NCI-H510A treated with DMSO at 0.1 percent for 48 hours (cell line): ENCODE measurements at places on chromosomes 11 and 22.
A peak's percentile ranks its signal among the peaks of the same experiment; 100 is the strongest.

DNA sequence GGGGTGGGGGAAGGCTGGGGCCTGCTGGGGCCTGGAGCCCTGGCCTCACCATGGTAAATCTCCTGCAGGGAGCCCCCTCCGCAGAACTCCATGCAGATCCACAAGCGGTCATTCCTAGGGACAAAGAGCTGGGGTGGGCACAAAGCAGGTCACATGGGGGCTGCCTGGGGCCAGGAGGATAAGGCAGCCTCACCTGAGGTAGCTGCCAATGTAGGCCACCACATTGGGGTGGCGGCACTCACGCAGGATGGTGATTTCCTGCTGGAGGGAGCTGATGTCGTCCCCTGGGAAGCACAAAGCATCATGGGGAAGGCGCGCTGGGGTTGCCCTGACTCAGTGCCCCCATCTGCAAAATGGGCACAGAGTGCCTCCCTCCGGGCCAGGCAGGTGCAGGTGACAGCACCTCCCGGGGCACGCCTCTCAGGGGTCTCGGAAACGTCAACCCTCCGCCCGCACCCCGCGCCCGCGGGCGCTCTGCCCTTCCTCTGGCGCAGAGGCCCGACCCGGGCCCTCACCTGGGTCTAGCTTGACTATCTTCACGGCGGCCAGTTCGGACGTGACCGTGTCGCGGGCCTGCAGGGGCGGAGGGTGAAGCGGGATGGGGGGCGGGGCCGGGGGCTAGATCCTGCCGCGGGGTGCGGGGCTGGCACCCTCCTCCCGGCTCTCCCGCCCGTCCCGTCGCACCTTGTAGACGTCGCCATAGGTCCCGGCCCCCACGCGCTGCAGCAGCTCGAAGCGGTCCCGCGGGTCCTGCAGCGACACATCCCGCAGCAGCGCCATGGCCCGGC is 450 bp downstream of the MAP4K2 start:
- DNase-seq, result no peak

DNA sequence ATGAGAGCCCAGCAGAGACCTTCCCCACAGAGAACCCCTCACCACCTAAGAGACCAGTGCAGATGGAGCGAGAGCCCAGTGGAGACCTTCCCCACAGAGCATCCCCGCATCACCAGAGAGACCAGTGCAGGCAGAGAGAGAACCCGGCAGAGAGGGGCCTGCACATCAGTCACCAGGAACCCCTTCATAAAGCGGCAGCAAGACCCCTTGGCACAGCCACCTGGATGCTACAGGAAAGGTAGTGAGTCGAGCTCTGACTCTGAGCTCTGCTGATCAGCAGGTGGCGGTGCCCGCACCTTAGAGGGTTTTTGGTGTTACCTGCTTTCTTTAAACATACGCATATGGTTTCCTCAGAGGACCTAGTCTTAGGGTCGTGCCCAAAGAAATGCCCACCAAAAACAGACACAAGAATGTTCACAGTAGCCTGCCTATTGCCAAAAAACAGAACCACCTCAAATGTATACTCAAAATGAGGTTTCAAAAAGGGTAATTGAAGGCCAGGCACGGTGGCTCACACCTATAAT is 678.7 kb downstream of the BRD1 start:
- peak; percentile 16 for DNase-seq

DNA sequence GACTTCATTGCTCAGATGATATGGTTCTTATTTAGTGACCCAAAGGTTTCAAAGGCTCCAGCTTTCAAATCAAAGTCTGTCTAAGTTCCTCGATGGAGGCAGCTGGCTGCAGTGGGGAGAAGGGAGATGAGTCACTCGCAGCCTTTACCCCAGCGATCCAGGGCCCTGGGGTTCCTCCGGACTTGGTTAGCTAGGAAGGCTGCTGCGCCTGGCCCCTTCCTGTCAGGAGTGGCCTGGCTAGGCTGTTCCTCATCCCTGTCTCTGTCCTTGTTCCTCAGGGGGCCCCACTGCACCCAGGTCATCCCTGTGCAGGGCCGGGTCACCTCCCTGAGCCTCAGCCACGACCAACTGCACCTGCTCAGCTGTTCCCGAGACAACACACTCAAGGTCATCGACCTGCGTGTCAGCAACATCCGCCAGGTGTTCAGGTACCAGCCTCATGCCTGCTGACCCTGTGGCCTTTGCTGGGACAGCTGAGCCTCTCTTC is 13.9 kb downstream of the ATG16L2 start:
- peak; percentile 20 for DNase-seq

- no peak for DNase-seq
These were observed 1.1 kb upstream of the RIN1 start for GRCh38 chr11:66337103-66337899.

DNA sequence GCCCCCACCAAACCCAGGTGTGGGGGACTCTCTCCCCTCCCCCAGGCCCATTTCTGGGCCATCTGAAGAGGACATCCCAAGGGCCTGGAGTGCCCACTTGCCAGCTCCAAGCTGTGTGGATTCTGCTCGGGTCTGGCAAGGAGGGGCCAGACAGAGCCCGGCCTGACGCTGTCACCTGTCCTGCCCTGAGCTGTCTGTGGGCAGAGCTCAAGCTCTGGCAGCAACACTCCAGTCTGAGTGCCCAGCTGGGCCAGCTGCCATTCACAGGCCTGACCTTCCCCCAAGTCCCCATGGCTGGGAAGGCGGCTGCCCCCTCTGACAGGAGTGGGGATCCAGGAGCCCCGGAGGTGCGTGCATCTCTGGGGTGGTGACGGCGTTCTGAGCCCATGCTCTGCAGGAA is 6.2 kb upstream of the PIM3 start:
- peak; percentile 12 for DNase-seq

DNA sequence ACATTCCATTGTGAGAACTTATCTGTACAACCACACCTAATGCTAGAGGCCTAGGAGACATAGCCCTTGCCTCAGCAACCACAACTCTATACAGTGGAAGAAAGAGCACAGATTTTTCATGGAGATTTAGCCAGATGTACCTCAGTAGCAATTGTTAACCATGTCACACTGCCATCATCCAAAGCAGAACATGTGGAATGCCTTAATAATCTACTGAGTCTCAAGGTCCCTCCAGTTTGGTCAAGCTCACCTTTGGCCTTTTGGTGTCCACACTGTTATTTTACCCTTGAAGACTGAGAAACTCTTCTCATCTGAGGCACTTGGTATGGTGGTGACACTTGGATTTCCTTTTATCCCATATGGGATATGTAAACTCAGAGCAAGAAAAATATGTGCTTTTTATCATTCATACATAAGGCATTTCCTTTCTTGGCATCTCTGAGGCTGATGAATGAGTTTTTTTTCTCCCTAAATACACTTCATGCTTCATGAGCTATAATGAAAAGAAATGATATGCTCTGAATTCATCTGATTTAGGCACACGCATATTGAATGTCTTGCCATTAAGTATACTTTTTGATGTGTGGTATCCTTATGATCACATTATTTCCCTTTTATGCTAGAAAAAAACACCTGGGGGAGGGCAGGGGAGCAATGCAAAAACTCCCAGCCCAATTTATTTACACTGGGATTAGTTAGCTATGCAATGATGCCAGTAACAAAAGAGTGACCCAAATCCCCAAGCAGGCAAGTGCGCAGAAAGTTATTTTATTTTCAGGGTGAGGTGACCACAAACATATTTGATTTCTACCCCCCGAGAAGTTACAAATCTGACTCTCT is 63.3 kb upstream of the ME3 start:
- no peak for DNase-seq

DNA sequence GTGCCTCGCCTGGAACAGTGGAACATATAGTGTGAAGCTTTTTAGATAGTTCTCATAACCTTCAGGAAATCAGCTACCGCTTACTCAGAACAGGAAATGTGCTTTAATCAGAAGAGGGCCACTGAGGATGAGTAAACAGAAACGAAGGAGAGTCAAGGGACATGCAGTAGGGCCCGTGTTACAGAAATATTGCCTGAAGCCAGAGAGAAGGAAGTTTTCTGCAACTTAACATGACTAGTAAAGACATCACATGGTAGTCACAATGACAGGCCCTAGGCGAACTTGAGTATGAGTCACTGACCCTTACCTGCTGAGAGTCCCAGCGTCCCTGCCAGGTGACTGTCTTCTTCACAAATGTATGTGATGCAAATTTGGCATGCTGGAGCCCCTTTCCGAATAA is 39.4 kb downstream of the CARD18 start:
- DNase-seq, result peak; percentile 14

- DNase-seq, result no peak
These were observed 105.4 kb downstream of the TTC28 start for GRCh38 chr22:28574159-28574788.

- DNase-seq, result no peak
These were observed 78.7 kb downstream of the PHF21B start for GRCh38 chr22:44931077-44931540.

DNA sequence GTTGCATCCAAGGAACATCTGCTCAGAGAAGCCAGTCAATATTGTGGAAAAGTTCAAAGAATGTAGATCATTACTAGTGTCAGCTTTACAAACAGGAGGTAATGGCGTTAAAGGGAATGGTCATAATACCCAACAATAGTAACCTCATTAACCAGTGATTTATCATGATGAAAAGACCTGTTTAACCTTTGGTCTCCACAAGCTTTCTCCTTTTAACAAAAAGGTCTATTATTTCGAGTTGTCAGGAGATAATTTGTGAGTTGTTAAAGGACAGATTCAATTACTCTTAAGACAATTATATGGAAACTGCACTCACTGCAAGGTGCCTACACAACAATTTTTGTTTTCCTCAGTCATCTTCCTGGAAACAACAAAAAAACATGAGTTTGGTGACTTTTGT is 73.8 kb upstream of the HTATIP2 start:
- DNase-seq, result no peak

DNA sequence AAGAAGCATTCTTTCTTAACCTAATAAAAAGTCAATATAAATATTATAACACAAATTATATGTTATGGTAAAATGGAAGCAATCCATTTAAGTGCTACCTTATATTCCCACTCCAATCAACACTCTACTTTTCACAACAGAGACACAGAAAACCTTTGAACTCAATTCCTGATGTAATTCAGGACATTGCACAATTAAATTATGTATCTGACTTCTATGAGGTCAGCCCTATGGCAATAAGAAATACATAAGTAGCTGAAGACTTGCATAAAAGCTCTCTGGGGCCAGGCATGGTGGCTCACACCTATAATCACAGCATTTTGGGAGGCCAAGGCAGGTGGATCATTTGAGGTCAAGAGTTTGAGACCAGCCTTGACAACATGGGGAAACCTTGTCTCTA is 6.8 kb downstream of the OR4D10 start:
- DNase-seq, result no peak

- no peak for DNase-seq
These were observed 5.4 kb downstream of the PLXNB2 start for GRCh38 chr22:50302041-50302541.

- DNase-seq, result no peak
These were observed 66.7 kb downstream of the PHF21B start for GRCh38 chr22:44942979-44943700.

- no peak for DNase-seq
These were observed 2.5 kb downstream of the KCNJ4 start for GRCh38 chr22:38452373-38453065.

DNA sequence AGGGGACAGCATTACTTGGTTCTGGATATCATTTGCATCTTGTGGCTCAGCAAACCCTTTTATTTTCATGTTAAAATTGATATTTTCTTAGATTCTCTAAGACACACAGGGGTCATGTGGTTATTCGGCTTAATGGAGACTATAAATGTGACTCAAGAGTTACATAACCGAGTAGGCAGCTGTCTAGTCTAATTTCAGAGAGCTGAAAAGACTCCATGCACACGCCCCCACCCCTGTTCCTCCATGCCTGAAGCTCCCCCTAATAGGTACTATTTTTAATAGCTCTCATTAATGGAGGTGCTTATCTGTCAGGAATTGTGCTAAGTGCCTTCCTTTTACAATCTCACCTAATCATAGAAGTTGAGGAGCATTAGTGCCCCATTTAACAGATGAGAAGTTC is 189.2 kb upstream of the ARHGAP20 start:
- no peak for DNase-seq

- no peak for DNase-seq
These were observed 2.6 kb downstream of the C11orf21 start for GRCh38 chr11:2298795-2299761.

GRCh38 chr11:60326955-60327354 is at the start of gene MS4A6E:
TSS of gene MS4A6E (plus strand) at chr11:60327255. CDS start at chr11:60334896, 7,641 bp downstream.
- DNase-seq, result no peak

GRCh38 chr22:39920134-39920743 is 19.4 kb downstream of the GRAP2 start:
- DNase-seq, result no peak

DNA sequence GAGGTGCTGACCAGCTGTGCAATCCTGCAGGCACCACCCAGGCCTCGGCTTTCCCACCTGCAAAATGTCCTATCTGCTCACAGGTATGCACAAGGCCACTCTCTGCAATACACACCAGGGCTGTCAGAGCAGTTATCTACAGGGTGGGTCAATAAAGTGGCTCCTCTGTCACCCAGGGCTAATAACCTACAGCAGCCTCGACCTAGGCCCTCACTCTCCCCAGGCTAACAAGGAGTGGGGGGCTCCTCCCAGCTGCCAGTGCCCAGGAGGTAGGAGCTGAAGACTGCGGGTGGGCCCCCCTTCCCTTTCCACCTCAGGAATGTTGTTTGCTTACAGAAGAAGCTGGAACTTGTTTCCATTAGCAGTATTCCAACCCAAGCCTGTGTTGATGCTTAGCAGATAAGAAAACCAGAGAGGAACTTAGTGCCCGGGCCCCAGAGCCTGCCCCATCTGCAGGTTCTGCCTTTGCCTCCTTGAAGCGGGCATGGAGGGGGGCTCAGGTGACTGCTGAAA is 26.8 kb downstream of the MYH9 start:
- DNase-seq, result no peak

DNA sequence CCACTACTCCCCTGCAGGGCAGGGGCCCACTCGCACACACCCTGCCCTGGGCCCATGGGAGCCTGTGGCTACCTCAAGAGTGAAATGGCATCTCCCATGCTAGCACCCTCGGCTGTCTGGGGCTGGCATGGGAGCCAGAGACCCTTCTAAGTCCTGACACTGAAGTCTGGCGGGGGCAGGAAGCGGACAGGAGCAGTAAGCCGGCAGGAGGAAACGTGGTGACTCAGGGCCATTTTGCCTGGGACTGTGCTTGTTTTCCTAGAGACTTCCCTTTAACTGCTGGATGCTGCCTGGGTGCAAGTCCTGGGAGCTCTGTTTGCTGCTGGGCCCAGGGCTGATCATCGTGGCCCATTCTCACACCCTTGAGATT is 16.8 kb downstream of the RELT start:
- no peak for DNase-seq

DNA sequence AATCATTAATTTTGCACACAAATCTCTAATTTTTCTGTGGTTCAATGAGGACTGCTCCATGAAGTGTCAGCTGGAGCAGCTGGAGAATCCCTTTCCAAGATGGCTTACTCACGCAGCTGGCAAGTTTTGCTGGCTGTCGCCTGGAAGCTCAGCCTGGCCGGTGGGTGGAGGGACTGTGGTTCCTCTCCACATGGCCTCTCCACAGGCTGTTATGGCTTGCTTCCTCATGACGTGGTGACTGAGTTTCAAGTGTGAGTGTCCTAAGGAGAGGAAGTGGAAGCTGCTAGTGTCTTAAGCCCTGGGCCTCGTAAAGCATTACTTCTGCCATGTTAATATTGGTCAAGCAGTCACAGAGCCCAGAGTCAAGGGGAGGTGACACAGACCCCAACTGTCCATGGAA is 14.0 kb upstream of the NRIP3 start:
- DNase-seq, result no peak
